ENCODE measurements at places on chromosomes 3 and 15. TPM values are rescaled to one million over a fixed set of nuclear protein-coding genes. Genes with fewer than 3 reads are reported as not detected.

Gene SCAANT1
- not detected for total RNA-seq

Gene ALDH1L1
- 0.08 TPM for total RNA-seq

Gene PLA2G4E
- total RNA-seq: not detected

Gene SMCO1
- total RNA-seq: not detected

Gene CTXND1
- total RNA-seq: not detected

Gene PARP16
- 1.7 TPM for total RNA-seq

Gene PLSCR2
- total RNA-seq: not detected

Gene PDIA5
- 63.0 TPM for total RNA-seq
